ENCODE measurements at places on chromosomes 1 and 21. TPM values are rescaled to one million over a fixed set of nuclear protein-coding genes. Genes with fewer than 3 reads are reported as not detected.

Gene DNASE2B
- not detected for total RNA-seq

Gene LRRC42
- 2.3 TPM for total RNA-seq

Gene HHAT
- 19.4 TPM for total RNA-seq

Gene PEAR1
- 5.2 TPM for total RNA-seq

Gene MR1
- 4.9 TPM for total RNA-seq
